ENCODE measurements at places on chromosomes 7 and 10.

DNA sequence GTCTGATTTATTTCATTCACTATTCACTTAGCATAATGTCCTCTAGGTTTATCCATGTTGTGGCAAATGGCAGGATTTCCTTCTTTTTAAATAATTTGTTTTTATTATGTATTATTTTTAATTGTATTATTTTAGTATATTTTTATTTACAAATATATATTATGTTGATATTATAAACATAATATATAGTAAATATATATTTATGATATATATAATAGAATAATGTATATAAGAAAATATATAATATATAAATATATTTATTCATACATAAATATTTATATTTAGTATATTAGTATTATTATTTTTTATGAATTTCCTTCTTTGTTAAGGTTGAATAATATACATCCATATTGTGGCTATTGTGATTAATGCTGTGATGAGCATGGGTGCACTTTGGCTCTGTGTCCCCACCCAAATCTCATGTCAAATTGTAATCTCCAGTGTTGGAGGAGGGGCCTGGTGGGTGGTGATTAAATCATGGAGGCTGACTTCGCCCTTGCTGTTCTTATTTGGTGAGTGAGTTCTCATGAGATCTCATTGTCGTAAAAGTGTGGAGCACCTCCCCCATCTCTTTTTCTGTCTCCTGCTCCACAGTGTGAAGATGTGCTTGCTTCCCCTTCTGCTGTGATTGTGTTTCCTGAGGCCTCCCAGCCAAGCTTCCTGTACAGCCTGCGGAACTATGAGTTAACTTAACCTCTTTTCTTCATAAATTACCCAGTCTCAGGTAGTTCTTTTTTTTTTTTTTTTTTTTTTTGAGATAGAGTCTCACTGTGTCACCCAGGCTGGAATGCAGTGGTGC, 52.3 kb upstream of the CYP2C18 start:
- no peak for DNase-seq

- no peak for DNase-seq
Observed at GRCh38 chr10:21740989-21741388, 207.0 kb downstream of the MLLT10 start.

DNA sequence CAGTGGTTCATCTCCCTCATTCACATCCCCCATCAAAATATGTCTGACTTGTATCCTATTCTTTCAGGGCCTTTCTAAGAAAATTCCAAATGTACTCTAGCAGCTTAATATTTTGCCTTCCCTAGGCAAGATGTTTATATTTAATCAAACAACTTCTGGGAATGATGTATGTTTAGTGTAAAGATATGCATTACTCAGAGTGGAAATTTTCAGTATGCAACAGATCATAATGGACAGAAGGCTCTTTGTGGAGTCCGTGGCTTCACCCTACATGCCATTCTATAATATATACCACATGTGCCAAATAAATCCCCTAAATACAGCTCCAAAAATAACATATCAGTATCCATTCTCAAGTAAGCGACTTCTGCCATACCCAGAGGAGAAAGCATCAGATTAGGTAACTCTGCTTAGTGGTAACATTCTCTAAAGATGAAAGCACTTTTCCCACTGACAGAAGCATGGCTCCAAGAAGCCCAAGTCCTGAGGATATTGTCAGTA, 316.6 kb downstream of the KCNMA1 start:
- DNase-seq = no peak

- no peak for DNase-seq
Observed at GRCh38 chr10:126496771-126497545, 108.7 kb upstream of the ADAM12 start.

DNA sequence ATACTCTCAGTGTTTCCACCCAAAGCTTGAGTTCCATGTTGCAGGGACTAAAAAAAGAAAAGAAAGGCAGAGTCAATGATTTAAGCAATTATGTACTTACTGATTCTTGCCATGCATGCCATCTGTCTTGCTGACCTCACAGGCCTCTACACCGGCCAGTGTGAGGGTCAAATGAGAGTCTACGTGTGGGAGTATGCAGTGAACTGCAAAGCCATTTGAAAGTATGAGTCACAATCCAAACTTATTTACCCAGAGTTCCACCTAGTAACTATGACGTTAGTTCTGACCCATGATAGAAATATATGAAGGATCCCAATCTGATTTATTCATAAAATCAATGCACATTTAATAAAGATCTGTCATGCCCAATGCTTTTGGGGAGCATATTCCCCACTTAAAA, 26.5 kb downstream of the PDE1C start:
- no peak for DNase-seq

DNA sequence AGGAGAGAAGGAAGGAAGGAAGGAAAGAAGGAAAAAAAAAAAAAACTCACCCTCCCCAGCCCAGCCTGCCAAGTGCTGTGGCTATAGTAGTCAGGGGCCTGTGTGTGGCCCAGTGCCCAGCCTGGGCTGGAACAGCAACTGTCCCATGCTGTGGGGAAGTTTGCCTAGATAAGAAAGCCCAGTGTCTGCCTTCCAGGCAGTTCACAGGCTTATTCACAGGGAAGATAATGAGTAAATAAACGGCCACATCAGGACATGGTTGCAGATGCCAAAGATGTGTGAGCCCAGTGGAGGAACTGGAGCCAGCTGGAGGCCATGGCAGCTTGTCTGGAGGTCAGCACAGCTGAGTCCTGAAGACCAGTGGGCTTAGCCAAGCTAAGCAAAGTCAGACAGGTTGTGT, 132.4 kb upstream of the FOXK1 start:
- no peak for DNase-seq

- no peak for DNase-seq
Observed at GRCh38 chr7:8263048-8263447, 1.1 kb upstream of the ICA1 start.

GRCh38 chr10:79185067-79185774, 116.5 kb downstream of the ZMIZ1 start:
- no peak for DNase-seq

DNA sequence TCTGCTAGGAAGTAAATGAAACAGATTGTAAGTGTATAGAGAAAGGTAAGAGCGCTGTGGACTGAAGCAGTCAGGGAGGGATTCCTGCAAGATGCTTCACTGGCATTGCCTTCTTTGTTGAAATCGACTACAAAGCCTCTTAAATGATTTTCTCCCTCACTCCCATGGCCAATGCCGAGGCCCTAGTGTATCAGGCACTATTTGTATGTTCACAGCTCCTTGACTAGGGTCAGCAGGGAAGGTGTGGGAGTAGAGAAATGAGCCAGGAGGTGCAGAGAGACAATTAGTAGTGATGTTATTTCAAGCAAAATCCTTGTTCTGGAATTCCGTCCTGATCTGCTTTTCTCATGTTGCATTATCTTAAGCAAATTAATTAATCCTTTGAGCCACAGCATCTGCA, 22.9 kb upstream of the DUSP5 start:
- DNase-seq = no peak
